Fibroblast of skin of back (primary cell): ENCODE measurements at places on chromosomes 3 and 15.

GRCh38 chr3:116242825-116243224, 202.5 kb downstream of the LSAMP start:
- no peak for DNase-seq

GRCh38 chr3:1017870-1018269, 75.0 kb upstream of the CNTN6 start:
- no peak for DNase-seq

GRCh38 chr3:55330756-55331155, 156.3 kb downstream of the WNT5A start:
- DNase-seq, result peak; percentile 70

- DNase-seq, result no peak
Measured at GRCh38 chr3:55543181-55543614, 56.1 kb upstream of the WNT5A start.

DNA sequence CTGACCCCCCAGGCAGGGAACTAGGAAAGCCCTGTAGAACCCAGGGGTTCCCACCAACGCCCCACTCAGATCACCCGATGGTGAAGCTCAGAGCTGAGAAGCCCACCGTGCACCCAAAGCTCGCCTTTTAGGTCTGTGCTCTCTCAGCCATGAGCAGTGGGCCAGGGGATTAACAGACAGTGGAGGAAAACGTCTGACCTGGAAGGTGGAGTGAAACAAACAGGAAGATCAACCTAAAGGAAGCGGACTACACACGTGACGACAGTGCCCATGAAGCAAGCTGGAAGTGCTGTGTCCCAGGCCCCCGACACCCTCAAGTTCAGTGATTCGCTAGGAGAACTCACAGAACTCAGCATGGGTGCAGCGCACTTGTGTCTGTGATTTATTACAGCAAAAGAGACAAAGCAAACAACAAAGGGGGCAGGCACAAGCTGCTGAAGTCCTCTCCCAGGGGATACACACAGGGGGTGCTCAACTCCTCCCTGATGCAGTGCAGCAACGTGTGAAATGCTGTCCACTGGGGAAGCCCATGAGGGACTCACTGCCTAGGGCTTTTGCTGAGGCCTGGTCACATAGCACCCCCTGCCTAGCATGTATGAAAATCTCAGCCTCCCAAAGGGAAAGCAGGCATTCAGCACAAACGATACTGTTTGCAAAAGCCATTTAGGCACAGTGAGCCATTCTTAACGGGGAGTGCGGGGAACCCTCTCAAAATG, 43.5 kb downstream of the CFAP92 start:
- DNase-seq, result peak; percentile 6

DNA sequence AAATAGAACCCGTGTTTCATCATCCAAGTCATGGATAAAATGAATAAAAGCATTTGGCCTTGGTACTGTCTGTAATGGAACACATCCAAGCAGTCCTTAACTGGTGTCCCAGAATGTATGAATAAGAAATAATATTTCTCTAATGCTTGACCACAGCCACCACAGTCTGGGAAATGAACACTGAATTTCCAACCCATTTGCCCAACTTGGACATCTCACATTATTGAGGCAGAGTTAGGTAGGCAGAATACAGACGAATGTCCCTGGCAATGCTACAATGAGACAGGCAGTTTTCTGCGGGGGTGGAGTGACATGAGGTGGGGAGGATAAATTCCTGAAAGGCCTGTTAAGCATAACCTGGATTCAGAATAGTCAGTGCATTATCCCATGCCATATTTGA, 245.7 kb downstream of the ZIC1 start:
- peak; percentile 80 for DNase-seq

GRCh38 chr3:89697321-89697916, 590.0 kb downstream of the EPHA3 start:
- no peak for DNase-seq
